ENCODE measurements at places on chromosomes 2 and 18. TPM values are rescaled to one million over a fixed set of nuclear protein-coding genes. Genes with fewer than 3 reads are reported as not detected.

Gene DYNAP
- total RNA-seq, result not detected

Gene AQP12B
- not detected for total RNA-seq

Gene BOK
- total RNA-seq, result 11.4 TPM

Gene ABCG8
- not detected for total RNA-seq

Gene BMPR2
- 14.7 TPM for total RNA-seq

Gene CYP27A1
- 3.7 TPM for total RNA-seq

Data from subcutaneous preadipocyte (primary cell).